Sciatic nerve (tissue), 2 donors: ENCODE measurements at places on chromosomes 11 and 22.

- no peak for DNase-seq
Measured at GRCh38 chr11:73743045-73743444, 17.8 kb downstream of the RAB6A start.

- peak; percentile 67 for DNase-seq
Measured at GRCh38 chr11:95154514-95154913, 64.9 kb downstream of the ENDOD1 start.

DNA sequence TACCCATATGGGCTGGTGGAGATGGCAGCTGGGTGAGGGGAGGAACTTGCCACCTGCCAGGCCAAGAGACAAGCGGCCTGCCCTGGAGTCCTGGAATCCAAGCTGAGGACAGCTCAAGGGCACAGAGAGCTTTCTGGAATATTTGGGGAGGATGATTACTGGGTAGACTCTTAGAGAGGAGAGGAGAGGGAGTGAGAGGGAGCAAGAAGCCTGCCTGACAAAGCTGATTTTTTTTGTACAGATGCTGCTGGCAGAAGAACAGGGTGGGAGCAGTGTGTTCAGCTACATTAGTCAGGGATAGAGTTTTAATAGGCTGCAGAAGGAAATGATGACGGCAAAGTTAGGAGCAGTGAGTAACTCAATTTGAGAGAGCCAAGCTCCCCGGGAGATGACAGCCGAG is 299.3 kb downstream of the NXPE2 start:
- no peak for DNase-seq

GRCh38 chr22:34508797-34509196 is 557.2 kb upstream of the ISX start:
- no peak for DNase-seq

GRCh38 chr11:75286826-75287465 is 46.4 kb downstream of the TPBGL start:
- no peak for DNase-seq
